Stimulated activated CD4-positive, alpha-beta T cell treated with anti-CD3 and anti-CD28 coated beads, TNF-alpha, amount 100 ng/mL, for 24 hours (primary cell): ENCODE measurements at places on chromosomes 7 and 10.

DNA sequence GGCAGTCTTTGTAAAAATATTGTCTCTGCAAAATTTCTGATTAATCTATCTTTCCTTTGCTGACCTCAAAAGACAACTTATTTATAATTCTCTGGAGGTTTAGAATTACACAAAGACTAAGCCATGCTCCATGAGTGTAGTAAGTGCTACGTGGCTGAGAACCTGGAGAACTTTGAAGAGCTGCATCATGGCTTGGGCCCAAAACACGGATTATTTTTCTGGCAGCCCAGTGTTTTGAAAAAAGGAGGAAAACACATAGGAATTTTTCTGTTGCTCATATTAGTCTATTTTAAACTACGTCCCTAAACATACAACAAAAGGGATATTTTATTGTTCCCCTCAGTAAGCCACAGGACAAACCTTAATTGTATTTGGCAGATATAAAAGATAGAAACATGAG, 360.7 kb upstream of the MYO3A start:
- no peak for DNase-seq

DNA sequence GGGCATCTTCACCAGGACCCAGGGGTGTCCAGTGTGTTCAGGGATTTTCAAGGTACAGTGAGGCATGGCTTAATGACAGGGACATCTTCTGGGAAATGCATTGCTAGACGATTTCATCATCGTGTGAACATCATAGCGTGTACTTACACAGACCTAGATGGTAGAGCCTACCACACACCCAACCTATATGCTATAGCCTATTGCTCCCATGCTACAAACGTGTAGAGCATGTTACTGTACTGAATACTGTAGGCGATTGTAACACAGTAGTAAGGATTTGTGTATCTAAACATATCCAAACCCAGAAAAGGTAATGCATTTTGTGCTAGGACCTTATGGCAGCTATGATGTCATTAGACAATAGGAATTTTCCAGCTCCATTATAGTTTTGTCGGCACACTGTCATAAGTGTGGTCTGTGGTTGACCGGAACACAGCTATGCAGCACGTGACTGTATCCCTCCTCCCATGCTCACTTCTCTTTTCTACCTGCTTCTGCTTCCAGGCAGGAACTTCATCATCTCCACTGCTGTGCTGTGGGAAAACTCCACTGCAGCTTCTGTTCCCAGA, 416.2 kb upstream of the NFE2L3 start:
- no peak for DNase-seq

GRCh38 chr7:4791738-4792536, 16.5 kb downstream of the AP5Z1 start:
- peak; percentile 71 for DNase-seq

GRCh38 chr7:107920048-107920772, 29.2 kb downstream of the DLD start:
- DNase-seq = no peak

- DNase-seq = no peak
Observed at GRCh38 chr10:112832959-112833358, 117.1 kb upstream of the TCF7L2 start.
